ENCODE measurements at places on chromosomes 5 and 9.

DNA sequence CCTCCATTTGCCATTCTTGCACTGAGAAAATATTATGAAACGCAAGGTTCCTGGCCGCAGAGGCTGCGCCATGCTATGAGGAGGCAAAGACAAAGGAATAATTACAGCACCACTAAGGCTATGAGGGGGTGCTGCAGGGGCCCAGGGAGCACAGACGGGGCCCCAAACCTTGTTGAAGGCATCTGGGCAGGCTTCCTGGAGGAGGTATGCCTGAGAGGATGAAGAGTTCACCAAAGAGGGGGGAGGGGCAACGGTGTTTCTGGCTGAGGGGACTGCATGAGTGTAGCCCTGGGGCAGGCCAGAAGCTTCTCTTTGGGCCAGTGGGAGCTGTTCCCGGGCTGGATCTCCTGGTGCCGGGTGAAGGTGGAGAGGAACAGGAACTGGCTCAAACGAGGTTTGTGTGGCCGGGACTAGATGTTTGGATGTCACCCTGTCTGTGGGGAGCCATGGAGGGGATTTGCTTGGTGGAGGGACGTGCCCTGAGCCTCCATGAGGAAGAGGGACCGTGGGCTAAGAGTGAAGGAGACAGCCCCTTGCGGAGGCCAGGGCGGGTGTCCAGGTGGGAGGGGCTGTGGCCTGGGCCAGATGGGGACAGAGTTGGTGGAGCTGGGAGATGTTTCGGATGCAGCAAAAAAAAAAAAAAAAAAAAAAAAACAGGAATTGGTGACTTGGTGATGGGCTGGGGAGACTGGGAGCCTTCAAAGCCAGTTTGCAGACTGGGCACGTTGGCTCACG is 28.2 kb downstream of the PTGES start:
- no peak for DNase-seq

- DNase-seq = no peak
Measured at GRCh38 chr9:76336027-76336426, 58.2 kb downstream of the RFK start.

DNA sequence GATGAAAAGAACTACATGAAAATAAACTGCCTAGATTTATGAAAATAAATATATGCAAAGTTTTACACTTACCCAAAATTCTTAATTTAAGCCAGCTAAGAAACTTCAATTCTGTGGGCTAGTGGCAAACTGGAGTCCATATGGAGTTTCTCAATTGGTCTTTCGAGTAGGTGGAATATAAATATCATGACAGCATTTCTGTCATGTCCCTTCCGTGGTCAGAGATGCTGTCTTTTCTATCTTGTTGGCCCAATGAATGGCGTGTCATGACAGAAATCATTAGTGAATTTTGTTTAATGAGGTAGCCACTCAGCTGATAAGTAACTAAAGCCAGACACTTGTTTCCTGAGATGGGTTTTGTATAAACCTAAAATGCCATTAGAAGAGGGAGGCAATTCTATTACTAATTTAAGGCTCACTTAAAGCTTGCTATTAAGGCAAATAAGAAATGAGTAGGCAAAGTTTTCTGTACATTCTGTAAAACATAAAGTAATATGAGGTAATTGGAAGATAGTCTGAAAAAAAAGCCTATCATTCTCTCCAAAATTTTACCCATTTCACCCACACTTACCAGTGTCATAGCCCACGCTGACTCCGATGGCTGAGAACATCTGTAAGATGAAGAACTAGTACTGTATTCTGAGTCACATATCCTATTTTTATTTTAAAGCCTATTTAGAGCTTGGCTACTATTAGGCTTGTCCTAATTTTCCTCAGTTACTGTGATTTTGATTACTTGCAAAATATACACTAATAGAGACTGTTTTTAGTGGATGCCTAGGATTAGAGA is 419.3 kb upstream of the MEF2C start:
- DNase-seq = no peak

DNA sequence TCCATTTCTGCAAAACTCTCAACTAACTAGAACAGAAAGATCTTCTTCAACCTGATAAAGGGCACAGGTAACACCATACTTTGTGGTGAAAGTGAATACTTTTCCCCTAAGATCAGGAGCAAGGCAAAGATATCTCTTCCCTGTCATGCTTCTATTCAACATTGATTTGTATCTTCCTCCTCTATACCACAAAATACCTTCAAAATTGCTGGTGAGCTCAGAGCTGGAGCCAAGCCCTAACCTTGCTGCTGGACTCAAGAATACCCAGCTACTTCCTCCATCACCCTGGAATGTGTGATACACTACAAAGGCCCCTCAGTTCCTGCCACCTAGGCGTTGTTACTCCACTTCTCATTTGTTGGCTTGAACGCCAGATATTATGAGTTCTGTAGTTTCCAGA is 499.0 kb downstream of the ACTL7B start:
- DNase-seq = no peak

DNA sequence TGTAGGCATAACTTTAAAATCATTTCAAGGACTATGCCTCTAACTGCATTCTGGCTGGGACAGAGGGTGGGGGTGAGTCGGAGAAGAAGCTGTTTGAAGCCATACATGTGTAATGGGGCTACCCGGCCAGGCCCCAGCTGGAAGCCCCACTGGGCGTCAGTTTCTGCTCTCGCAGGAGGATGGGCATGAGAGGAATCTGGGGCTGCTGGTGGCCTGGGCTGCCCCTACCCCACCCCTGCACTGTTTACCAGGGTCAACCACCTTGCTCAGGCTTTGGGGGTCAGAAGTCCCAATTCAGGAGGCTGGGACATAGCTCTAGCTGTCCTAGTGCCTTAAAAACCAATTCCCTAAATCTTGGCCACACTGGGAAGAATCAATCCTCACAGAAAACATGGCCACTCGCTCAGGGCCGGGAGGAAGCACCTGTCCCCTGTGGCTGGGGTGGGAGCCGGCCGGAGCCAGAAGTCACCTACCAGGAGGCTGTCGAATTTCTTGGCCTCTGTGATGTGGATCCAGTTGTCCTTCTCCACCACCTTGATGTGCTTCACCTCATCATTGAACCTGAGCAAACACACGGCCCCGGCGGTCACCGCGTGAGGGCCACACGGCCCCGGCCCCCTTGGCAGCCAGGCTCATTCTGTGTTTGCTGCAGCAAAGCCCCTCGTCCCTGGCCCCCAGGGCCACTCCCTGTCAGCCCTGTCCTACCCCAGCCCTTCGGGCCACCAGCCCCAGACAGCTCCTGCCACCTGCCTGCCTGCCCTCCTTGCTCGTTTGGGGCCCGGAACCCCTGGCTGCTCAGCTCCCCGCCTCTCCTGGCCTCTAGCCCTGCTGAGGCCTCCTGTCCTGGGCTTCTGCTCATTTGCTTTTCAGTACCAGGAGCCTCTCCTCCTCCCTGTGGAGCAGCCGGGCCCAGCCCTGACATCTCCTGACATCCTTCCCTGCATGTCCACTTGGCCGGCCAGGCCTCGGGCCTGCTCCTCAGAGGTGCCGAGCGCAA is 33.6 kb upstream of the SARDH start:
- DNase-seq = no peak

- no peak for DNase-seq
Measured at GRCh38 chr9:22142671-22143070, 133.6 kb upstream of the CDKN2B start.

GRCh38 chr5:3197304-3198073 is 398.1 kb upstream of the IRX1 start:
- no peak for DNase-seq

DNA sequence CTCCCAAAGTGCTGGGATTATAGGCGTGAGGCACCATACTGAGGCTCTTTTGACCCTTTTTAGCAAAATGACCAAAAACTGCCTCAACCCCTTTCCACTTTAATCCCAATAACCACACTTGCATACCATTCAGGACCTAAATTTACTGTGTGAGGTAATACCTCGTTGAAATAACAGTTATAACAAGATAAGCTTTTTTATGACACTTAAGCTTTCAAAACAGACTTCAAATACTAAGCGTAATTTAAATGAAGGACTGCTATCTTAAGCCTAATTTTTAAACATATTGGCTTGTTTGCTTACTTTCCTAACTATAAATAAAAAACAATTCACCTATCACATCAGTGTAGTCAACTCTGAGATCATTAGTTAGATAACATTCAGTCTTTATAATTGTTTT is 37.8 kb downstream of the PWWP2A start:
- no peak for DNase-seq

GRCh38 chr5:132095424-132095972 is 21.9 kb downstream of the CSF2 start:
- DNase-seq = no peak

GRCh38 chr5:93145767-93146166 is 435.3 kb downstream of the NR2F1-AS1 start:
- DNase-seq = no peak

DNA sequence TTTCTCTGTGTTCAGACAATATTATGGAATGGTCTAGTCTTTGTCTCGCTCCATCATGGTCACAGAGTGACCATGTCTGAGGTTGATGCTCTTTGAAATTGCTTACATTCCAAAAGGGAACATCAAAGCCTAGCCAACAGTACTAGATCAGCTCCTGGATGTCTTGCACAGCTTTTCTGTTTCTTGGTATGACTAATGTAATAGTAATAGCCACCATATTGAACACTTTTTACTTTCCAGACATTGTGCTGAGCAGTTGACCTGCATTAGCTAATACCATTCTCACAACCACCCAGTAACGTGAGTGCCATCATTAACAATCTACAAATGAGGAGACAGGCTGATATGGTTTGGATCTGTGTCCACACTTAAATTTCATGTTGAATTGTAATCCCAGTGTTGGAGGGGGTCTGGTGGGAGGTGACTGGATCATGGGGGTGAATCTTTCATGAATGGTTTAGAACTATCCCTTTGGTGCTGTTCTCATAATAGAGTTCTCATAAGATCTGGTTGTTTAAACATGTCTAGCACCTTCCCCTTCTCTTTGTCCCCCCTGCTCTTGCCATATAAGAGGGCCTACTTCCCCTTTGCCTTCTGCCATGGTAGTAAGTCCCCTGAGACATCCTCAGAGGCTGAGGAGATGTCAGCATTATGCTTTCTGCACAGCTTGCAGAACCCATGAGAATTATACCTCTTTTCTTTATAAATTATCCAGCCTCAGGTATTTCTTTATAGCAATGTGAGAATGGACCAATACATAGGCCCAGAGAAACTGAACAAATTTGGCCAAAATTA is 577.5 kb upstream of the CLINT1 start:
- DNase-seq = no peak

DNA sequence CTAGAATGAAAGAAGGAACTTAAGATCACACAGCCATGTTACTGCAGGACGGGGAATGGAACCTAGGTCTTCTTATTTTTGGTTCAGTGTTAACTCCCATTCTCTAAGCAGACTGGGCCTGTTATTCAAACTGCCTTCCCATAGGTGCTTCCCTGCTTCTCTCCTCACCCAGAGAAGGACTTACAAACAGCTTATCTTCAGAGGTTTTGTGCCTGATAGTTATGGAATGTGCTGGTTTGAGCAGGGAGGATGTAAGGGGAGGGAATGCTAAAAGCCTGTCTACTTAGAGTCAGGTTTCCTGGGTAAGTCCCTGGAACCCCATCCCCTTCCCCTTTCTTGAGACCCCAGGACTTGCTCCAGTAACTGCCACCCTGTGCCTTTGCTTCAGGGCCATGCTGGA is 4.2 kb upstream of the PSMD5 start:
- no peak for DNase-seq

- no peak for DNase-seq
Measured at GRCh38 chr5:22910523-22910922, 57.4 kb upstream of the CDH12 start.

DNA sequence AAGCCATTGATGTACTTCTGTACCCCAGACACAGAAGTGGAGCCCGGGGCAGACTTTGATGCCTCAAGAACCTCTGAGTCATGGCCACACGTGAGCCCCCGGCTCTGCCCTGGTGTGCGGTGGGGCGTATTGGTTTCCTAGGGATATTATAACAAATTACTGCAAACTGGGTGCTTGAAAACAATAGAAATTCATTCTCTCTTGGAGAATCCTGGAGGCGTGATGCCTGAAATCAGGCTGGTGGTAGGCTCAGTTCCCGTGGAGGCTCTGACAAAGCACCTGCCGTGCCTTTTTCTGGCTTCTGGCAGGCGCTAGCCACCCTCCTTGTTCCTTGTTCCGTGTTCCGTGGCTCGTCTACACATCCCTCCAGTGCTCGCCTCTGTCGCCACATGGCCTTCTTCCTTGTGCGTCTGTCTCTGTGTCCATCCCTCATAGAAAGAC is 24.2 kb downstream of the NEK6 start:
- DNase-seq = no peak

- DNase-seq = peak; percentile 68
Measured at GRCh38 chr9:72526901-72527800, 5.7 kb downstream of the TMC1 start.

DNA sequence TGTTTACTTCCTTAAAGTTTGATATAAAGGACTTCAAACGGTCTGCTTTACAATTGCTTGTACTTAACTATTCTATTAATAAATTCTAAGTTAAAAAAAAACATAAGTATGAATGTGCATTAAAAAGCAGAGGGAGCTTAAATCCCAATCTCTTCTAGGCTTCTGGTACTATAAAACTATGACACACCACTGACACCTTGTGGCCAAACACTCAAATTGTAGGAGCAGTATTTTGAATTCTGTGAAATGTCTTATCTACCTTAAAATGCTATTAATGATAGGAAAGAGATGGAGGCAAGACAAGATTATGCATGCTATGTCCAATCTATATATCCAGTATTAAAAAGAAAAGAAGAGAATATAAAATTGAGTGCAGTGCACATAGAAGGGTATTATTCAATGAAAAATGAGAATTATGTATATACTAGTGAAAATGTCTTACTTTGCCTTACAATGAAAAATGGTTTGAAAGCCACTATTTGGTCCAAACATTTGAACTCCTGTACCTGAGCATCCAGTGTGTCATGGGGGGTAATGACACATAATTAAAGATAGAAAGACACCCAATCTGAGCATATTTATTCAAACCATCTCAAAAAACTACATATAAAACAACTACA is 87.6 kb downstream of the ERP44 start:
- no peak for DNase-seq

GRCh38 chr5:93924628-93925027 is 183.2 kb upstream of the POU5F2 start:
- DNase-seq = no peak

DNA sequence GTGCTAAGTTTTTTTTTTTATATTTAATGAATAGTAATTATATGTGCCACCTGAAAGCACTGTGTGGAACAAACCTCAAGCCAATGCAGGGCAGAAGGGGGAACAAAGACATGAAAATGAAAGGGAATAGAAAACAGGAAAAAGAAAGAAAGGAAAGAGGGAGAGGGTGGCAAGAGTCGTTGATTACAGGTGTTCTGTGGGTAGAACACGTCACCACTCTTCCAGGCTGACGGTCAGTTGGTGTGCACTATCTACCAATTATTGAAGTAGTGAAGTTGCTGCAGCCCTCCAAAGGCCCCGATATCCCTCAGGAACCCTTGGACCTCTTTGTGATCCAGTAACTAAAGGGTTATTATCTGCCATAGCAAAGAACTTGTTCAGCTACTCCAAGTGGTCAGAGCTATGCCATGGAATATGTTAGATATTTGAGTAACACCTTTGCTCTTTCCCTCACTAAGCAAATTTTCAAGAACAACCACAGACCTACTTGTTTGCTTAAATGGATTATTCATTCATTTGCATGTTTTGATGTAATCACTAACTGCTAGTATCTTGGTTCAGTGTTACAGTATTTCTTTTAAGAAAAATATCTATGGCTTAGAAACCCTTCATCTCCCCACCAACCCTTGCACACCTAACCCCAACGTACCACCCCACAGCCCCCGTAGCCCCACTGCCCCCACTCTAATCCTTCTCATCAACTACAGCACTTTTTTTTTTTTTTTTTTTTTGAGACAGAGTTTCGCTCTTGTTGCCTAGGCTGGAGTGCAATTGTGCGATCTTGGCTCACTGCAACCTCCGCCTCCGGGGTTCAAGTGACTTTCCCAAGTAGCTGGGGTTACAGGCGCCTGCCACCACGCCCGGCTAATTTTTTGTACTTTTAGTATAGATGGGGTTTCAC is 31.3 kb downstream of the FYB1 start:
- no peak for DNase-seq
